ENCODE measurements at places on chromosomes 16 and 17.

- no peak for DNase-seq
Measured at GRCh38 chr17:52237151-52237550, 78.6 kb upstream of the CA10 start.

- DNase-seq: no peak
Measured at GRCh38 chr16:55754056-55754455, 78.8 kb downstream of the CES1 start.

GRCh38 chr17:59433586-59433985, 102.1 kb downstream of the YPEL2 start:
- DNase-seq: no peak

- no peak for DNase-seq
Measured at GRCh38 chr17:58504826-58505351, 9.5 kb downstream of the MTMR4 start.

DNA sequence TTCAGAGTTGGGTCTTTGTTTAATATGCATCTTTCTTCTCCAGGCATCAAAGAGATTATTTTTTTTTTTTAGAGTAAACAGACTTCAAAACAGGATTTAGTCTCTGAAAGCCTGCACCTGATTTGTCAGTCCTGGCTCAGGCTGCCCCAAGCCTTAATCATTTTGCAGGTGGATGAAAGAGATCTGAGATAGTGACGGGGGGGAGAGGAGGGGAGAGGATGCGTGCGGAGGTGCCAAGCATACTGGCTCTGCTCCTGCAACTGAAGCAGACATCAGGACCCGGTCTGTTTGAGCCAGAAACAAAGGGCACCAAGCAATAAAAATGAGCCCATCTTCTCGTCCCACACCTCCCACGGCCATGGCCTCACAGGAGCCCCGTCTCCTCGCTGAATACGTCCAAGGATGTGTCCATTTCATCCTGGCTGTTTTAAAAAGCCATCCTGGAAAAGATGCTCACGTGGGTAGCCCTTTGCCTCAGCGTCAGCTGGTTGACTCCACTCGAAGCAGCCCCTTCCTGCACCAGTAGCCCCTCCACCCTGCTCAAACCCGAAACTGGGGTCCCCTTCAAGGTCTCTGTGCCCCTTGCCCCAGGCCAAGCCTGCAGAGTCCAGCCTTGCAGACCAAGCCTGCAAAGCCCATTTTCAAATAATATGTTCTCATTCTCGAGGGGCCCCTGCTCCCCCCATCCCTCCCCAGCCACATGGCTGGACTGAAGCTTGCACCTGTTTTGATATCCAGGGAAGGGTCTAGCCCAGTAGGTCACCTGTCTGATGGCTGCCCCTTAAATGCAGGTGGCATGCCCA, 84.8 kb upstream of the TNRC6C start:
- no peak for DNase-seq

GRCh38 chr17:20089756-20090547, 80.8 kb downstream of the SPECC1 start:
- no peak for DNase-seq

DNA sequence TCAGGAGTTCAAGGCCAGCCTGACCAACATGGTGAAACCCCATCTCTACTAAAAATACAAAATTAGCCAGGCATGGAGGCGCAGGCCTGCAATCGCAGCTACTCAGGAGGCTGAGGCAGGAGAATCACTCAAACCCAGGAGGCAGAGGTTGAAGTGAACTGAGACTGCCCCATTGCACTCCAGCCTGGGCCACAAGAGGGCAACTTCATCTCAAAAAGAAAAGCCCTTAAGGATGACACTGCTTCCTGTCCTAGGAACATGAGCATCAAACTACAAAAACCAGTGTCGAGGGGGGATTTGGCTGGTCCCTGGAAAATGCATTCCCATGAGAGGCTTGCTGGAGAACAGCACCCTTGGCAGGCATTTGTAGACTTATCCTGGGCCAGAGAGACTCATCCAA, 449.5 kb upstream of the PSMD7 start:
- no peak for DNase-seq

DNA sequence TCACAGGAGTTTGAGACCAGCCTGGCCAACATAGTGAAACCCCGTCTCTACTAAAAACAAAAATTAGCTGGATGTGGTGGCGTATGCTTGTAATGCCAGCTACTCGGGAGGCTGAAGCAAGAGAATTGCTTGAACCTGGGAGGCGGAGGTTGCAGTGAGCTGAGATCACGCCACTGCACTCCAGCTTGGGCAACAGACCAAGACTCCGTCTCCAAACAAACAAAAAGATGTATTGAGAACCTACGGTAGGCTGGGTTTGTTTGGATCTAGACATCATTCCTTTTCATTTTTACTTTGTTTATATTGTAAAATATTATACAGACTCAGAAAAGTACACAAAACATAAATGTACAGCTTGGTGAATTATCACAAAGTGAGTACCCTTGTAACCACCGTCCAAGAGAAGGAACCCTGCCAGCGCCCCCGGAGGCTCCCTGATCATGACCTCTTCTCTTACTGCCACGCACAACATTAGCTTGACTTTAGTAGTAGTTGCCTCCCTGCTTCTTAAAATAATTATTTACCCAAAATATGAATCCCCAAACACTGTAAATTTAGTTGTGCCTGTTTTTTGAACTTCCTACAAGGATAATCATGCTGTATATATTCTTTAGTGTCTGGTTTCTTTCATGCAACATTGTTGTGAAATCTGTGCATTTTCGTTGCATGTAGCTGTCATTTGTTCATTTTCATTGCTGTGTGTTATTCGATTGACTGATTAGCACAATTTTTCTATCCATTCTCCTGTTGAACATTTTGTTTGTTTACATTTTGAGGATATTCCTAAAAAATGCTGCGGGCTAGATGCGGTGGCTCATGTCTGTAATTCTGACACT, 56.5 kb downstream of the KSR1 start:
- DNase-seq: no peak

DNA sequence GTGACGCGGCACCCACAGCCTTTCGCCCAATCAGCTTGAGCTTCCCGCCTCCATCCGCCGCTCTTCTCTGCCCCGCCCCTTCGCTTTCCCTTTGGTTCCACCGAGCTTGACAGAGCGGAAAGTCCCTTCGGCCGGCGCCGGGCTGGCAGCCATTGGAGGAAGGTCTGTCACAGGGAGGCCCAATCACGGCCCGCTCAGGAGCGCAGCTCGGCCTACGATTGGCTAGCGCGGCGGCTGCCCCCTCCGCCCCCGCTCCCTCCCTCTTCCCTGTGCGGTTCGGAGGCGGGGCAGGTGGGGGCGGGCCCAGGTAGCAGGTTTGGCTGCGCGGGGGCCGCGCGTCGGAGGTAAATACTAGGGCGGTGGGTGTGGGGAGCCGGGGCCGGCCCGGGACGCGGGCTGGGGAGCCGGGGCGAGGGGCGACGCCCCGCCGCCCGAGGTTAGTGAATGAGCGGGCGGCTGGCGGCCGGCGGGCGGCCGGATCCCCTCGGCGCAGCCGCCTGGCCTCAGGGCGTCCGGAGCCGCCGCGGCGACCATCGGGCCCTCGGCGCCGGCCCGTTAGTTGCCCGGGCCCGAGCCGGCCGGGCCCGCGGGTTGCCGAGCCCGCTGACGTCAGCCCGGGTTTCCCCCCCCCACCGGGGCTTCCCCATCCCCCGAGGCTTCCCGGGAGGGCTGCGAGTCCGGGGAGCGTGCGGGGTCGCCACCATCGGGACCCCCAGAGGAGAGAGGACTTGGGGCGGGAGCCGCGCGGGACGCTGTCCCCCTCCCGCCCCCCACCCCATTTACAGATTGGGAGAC, at the start of gene CYLD:
TSS of gene CYLD (plus strand) at position 306 of the 795 bp plus-strand sequence. CDS start 7,613 bp downstream, outside the sequence.
- DNase-seq: peak; percentile 94

- DNase-seq: no peak
Measured at GRCh38 chr16:11669380-11670146, 1.3 kb downstream of the SNN start.

DNA sequence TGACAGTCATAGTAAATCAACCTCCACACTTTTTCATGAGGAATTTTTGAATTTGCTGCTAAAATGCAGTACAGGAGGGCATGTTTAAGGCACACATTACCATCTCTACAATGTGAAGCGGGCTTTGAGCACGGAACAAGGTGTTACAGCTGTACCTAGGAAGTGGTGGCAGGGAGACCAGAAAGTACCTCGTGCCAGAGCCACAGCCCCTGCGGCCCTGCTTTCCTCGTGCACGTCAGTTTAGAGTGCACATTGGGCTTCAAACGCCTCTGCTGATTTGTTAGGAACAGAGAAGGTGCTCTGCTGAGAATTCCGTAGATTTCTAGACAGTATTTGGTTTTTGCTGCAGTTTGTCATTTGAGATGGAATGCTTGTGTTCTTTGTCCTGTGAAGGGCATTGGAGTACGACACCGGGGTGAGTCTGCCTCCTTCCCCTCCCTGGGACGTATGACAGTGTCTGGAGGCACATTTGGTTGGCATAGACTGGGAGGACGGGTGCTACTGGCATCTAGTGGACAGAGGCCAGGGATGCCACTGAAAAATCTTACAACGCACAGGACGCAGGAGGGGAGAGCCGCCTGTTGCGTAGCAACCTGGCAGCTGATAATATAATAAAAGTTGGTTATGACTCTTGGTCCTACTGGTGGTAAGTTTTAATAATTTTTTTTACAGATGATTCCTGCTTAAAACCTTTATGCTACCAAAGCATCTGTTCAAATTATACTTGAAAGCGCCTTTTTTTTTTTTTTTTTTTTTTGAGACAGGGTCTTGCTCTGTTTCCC, 9.1 kb downstream of the FOXK2 start:
- DNase-seq: no peak

- DNase-seq: no peak
Measured at GRCh38 chr17:77681861-77682260, 276.6 kb upstream of the TNRC6C start.

- DNase-seq: no peak
Measured at GRCh38 chr17:36939802-36940312, 2.6 kb downstream of the LHX1 start.

GRCh38 chr17:29918016-29918415, 12.0 kb downstream of the SSH2 start:
- no peak for DNase-seq

DNA sequence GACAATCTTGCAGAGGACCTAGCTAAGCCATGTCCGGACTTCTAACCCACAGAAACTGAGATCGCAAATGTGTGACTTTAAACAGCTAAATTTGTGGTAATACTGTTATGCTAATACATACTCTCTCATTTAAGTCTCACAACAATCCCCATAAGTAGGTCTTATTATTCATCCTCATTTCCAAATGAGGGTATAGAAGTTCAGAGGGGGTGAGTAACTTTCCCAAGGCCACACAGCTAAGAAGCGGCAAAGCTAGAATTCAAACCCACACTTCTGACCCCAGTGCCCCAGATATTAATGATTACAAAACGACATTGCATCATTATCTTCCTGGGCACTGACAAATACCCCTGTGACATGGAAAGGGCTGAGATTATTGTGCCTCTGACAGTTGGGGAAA, 81.4 kb downstream of the CNGB1 start:
- no peak for DNase-seq

DNA sequence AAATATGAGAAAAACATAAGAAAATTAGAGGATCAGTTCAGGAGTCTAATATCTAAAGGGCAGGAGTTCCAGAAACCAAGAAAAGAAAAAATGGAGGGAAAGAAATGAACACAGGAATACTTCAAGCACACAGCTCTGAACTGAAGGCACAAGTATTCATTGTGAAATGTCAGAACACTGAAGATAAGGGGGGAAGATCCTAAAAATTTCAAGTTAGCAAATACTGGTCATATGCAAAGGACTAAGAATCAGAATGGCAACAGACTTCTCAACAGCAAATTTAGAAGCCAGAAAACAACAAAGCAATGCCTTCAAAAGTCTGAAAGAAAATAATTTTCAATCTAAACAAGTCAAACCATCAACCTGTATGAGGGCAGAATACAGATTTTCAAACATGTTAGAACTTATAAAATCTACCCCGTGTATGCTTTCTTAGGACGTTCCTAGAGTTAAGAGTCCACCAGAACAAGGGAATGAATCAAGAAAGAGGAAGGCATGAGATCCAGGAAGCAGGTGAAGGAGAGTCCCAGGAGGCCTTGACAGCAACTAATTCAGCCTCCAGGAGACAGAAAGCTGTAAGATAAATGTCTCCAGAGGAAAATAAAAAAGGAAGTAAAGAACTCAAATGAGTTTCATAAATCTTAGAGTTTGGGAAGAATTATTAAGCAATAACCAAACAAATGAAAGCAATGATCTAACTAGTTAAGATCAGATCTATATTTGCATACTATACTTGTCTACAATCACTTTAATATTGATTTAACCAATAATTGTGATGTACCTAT, 2.8 kb downstream of the BRD7 start:
- no peak for DNase-seq

GRCh38 chr17:82544431-82545070, 25.0 kb downstream of the FOXK2 start:
- DNase-seq: no peak

GRCh38 chr17:78444392-78444791, 65.9 kb downstream of the PGS1 start:
- no peak for DNase-seq

- DNase-seq: no peak
Measured at GRCh38 chr16:72996291-72997062, 51.5 kb downstream of the ZFHX3 start.

DNA sequence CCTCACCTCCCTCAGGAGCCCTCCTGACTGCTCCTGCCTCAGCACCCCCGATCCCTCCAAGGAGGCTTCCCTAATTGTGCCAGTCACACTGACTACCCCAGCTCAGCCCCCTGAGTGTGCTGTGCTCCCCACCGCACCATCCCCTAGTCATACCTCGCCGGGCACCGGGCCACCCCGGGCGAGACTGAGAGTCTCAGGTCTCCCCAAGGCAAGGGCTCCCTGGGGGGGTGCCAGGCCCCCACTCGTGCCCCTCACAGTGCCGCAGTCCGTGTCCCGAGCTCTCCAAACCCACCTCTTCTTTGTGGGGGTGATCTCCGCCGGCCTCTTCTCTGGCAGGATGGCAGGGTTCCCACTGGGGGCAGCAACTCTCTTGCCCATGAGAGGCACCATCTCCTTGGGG, 3.2 kb downstream of the TRPV3 start:
- DNase-seq: no peak

DNA sequence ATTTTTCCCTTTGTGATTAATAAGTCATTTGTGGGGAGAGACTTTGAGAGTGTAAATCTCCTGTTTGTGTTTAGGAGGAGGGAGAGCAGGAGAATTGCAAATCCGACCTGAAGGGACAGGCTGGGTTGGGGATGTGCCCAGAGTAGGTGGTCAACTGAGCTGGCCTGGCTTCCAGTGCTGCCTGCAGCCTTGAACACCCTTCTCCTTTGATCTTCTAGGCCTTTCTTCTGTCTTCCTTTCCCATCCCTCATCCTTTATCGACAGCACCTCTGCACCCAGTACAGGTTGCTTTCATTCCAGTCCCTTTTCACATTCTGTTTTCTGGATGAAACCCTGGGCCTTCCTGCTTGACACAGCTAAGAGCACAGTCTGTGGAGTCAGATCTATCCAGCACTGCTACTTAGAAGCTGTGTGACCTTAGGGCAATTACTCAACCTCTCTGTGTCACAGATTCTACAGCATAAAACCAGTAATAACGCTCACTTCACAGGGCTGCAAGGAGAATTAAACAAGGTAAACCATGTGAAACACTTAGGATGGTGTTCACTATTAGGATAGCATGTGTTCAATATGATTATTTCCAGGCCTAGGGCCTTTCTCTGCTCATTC, 1.0 kb upstream of the CSNK2A2 start:
- no peak for DNase-seq
